Activated CD4-positive, alpha-beta T cell treated with anti-CD3 and anti-CD28 coated beads, Interleukin-2, amount 50 U/mL, for 4 hours (primary cell): ENCODE measurements at places on chromosomes 16 and 17.

DNA sequence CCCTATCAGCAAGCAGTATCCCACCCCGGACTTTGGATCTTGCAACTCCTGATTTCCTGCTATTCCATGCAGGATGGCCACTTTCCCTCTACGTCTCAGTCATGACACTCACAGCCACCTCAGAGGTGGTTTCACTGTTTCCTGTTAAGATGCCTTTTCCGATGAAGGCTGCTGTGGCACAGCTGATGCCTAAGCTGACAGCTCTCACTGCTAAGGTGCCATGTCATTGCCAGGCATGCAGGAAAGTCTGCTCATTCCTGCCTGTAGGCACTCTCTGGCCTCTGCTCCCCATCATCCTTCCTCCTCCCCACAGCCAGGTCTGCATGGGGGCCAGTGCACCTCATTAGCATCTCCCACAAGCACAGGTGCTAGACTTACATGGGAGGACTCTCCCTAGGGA lies 173.0 kb downstream of the CBLN1 start:
- no peak for DNase-seq

DNA sequence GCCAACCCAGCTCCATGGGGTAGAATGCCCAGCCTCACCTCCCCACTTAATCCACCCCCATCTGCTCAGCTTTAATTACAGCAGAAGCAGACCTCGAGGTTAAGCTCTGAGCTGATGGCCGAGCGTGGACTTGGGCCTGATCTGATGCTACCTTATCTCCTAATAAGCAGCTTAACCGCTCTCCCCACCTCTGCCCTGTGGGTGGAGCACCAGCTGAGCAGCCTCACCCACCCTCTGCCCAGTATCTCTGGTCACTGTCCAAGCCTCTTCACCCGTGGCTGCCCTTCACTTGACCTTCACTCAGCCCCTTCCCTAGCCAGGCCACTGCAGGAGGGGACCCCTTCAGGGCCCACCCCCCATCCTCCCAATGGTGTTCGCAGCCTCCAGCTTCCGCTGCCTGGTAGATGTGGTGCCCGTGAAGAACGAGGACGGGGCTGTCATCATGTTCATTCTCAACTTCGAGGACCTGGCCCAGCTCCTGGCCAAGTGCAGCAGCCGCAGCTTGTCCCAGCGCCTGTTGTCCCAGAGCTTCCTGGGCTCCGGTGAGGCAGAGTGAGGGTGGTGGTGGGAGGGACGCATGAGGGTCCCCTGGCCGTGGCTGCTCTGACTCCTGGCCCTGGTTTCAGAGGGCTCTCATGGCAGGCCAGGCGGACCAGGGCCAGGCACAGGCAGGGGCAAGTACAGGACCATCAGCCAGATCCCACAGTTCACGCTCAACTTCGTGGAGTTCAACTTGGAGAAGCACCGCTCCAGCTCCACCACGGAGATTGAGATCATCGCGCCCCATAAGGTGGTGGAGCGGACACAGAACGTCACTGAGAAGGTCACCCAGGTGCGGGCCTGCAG lies 6.8 kb downstream of the KCNH6 start:
- DNase-seq, result no peak

DNA sequence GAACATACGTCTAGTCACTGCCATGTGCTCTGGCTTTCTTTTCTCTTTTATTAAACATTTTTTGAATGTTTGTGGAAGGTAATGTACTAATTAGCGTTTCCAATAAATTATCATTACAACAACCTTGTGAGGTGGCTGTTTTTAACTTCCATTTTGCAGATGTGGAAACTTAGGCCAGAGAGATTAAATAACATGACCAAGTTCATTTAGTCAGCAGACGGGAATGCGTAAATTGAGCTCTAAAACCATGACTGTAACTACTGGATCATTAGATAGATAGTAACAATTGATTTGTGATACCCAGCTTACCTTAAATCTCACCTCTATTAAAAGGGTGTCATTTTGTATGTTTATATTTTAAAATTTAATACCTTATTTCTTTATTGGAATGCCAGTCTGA lies 49.4 kb downstream of the RABEP1 start:
- no peak for DNase-seq

DNA sequence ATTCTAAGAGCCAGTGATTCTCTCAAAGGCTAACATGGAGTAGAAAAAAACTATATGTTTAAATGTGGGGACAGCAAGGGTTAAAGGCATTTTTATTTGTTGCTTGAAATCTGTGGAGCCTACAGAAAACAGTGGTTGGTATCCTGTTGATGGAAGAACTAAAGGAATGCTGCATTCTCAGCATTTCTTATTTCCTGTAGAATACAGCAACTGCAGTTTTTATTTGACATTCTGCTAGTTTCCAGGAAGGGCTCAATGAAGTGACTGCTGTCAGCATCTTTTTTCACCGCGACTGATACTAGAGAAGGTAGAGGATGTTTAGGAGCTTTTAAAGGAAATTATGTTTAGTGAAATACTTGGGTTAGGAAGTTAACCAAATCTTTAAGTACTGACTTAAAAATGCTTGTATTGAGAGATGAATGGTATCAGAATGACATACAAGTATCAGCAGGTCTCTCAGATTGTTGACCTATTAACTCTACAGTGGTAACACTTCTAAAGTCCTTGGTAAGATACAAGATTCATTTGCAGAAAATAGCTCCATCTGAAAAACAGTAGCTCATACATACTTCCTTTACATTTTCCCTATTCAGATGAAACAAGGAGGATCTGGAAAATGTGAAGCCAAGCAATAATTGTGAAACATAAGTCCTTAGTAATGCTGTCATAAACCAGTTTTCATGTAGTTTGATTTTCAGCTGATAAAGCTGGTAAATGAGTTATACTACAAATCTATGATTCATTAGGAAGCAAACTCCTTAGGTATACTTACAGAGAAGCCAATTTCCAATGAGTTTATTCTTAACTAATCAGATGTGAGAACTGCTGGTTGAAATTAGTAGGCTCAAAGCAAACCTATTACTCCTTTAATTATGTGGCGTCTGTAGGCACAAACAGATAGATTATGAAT lies 15.2 kb downstream of the CLTC start:
- DNase-seq, result no peak

DNA sequence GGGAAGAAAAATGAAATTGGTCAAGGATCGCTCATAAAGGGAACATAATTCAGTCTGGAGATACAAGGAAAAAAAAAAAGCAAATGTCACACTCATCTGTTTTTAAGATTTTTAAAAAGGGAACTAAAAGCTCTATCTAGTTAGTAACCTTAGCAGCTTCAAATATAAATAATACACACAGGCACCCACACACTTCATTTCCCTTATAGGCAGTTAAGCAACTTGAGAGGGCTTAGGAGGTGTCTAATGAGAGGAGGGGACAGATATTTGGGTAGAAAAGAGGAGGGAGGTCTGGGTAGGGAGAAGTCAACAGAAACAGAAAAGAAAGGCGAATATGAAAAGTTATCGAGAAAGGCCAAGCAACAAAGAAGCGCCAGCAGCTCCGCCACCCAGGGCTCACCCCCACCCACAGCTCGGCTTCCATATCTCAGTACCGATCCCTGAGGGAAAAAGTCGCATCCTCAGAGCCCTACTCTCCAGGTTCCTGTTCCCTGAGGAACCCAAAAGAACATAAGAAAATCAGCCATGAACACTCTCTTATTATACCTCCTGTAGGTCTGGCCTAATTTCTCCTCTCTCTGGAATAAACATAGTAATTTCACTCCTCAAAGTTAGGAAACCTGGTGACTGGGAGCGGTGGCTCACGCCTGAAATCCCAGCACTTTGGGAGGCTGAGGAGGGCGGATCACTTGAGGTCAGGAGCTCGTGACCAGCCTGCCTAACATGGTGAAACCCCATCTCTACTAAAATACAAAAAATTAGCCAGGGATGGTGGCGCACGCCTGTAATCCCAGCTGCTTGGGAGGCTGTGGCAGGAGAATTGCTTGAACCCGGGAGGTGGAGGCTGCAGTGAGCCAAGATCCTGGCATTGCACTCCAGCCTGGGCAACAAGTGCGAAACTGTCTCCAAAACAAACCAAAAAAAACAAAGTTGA lies 69.6 kb upstream of the RCVRN start:
- no peak for DNase-seq

DNA sequence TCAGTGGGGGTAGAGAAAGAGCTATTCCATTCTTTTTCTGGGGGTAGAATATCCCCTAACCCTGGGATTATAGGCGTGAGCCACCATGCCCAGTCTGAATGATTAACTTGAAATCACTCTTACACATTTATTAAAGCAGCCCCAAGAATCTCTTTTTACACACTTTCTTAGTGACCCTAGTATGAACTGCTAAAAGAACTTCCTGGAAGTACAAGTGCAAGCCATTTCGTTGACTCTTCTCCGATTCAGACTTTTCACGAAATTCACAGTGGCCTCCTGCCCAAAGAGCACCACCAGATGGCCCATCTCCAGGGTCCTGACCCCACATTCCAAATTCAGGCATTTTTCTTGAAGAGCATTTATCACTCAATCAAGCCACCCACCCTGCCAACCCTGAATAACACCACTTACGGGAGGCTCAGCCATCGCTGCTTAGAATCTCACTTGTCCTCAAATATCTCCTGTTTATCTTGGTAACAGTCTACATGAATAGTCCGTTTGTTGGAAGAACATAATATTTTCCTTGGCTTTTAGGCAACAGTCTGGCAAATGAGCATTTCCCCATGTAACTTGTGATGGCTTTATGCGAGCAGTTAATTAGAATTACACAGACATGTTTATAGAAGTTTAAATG lies 28.0 kb downstream of the ZNF423 start:
- no peak for DNase-seq

DNA sequence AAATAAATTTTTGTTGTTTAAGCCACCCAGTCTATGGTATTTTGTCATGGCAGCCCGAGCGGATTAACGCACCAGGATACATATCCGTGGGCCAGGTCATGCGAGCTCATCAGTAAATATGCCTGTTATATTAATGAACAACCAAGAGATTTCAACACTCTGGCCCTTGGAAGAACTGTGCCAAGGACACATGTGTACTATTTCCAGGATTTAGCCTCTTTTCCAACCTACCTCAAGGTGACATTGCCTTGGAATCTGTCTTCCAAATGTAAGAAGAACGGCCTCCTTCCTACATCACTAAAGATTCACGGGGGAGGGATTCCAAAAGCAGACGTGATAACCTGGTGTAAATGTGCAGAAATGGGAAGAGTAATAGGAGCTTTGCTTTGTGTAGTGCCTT lies 72.8 kb upstream of the DYNLRB2 start:
- no peak for DNase-seq

DNA sequence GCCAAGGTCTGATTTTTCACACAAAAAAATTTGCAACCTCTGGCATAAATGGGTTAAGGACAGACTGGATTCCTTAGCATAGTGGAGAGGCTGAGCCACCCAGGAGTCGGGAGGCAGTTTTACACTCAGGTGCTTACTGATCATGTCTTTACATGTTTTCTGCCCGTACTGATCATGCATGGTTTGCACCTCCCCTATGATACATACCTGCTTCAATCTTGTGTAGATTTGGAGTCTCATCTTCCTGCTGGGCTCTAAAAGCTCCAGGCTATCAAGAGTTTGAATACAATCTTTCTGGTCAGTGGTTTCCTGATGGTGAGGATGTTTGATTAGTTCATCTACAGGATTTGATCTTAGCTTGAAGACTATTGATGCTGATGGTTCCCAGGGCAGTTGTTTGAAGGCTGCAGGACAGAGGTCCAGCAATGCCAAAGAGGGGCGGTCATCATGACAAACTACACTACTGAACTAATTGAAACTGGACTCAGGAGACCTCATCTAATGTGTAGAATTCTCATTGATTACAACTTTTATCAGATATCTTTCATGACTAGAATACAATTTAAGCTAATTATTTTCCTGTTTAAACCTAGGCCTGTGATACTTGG lies 6.9 kb downstream of the C1QBP start:
- no peak for DNase-seq

- DNase-seq, result no peak
These were observed 28.1 kb downstream of the EMP2 start for GRCh38 chr16:10552281-10552680.

DNA sequence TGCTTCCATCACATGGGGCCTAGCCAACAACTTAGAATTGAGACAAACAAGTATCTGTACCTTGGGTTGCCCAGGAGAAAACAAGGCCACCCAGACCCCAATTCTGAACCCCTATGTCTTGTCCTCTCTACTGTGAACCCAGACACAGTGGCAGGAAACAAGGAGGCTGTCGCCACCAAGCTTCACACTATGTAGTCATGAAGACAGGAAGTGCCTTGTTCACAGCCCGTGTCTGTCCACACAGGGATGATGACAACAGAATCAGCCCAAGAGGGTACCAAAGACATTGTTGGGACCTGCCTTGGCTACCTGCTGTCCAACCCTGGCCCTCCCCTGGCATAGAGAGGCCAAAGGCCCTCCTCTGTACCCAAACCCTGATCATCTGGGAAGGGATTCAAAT lies 84.8 kb downstream of the CDYL2 start:
- DNase-seq, result no peak

DNA sequence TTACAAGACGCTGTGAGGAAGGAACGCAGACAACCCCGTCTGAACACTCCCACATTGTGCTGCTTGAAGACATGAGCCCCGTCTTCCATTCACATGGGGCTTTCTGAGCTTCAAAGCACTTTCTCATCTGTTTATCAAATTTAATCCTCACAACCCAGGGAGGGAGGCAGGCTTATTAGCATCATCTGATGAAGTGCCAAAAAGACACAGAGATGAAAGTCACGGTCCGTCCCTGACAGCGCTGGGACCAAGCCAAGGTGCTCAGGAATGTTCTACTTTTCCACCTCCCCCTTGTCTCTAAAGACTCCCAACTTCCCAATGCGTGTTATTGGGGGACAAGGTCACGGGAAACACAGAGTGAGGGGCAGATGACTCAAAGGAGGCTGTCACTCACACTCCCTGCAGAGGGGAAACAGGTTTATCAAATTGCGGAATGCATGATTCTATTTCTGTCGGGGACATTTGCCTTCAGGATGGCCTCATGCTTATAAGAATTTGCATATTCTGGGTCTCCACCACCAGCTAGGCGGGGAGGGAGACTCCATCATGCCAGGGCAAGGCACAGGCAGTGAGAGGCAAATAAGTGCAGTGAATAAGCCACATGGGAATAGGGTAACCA lies 10.7 kb downstream of the XYLT1 start:
- no peak for DNase-seq

- DNase-seq, result no peak
These were observed 4.5 kb upstream of the ACSF3 start for GRCh38 chr16:89089120-89089519.

GRCh38 chr17:2847381-2848333 lies 51.4 kb downstream of the RAP1GAP2 start:
- DNase-seq, result no peak

- DNase-seq, result no peak
These were observed 48.3 kb downstream of the BAIAP2 start for GRCh38 chr17:81083125-81083765.
